Activated naive CD4-positive, alpha-beta T cell (primary cell): ENCODE measurements at places on chromosomes 7 and 10.

GRCh38 chr10:43198682-43199005 lies 60.4 kb downstream of the CSGALNACT2 start:
- no peak for DNase-seq

- no peak for DNase-seq
These were observed 49.1 kb downstream of the LHPP start for GRCh38 chr10:124510759-124511158.

- no peak for DNase-seq
These were observed 53.7 kb upstream of the FAM3C start for GRCh38 chr7:121449735-121450240.

GRCh38 chr10:102431452-102432124 lies 786 bp downstream of the CUEDC2 start:
- DNase-seq: no peak

- DNase-seq: no peak
These were observed 54.4 kb downstream of the STK17A start for GRCh38 chr7:43637114-43637806.

- DNase-seq: no peak
These were observed 603.4 kb downstream of the SORCS1 start for GRCh38 chr10:106560925-106561640.

DNA sequence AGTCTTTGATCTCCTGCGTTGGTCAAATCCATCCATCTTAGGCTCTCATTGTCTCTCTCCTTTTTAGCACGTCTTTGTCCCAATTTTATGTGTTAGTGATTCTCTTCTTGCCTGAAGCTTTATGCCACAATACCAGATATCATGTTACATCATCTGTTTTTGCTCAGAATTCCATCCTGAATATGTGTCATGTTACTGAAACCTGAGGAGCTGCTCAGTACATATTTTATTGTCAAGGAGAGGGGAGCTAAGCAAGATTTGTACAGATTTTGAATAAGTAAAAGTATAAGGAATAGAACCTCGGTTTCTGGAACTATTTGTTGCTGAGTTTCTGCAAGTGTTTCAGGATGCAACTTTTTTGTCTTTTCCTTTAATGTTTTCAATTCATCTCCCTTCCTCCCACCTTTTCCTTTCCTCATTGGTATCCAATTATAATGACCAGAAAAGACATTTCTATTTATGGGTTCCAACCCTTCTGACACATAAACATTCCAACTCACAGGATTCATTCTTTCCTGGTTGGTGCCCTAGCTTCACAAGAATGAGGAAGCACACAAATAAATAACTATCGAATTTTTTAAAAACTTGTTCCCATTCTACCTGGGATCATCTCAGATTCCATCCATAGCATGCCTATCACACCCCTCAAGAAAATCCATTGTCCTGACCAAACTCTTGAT lies 291.8 kb downstream of the CRPPA start:
- DNase-seq: no peak

- DNase-seq: no peak
These were observed 69.9 kb downstream of the FAM204A start for GRCh38 chr10:118272149-118272721.
